ENCODE measurements at places on chromosomes 7 and 10.

DNA sequence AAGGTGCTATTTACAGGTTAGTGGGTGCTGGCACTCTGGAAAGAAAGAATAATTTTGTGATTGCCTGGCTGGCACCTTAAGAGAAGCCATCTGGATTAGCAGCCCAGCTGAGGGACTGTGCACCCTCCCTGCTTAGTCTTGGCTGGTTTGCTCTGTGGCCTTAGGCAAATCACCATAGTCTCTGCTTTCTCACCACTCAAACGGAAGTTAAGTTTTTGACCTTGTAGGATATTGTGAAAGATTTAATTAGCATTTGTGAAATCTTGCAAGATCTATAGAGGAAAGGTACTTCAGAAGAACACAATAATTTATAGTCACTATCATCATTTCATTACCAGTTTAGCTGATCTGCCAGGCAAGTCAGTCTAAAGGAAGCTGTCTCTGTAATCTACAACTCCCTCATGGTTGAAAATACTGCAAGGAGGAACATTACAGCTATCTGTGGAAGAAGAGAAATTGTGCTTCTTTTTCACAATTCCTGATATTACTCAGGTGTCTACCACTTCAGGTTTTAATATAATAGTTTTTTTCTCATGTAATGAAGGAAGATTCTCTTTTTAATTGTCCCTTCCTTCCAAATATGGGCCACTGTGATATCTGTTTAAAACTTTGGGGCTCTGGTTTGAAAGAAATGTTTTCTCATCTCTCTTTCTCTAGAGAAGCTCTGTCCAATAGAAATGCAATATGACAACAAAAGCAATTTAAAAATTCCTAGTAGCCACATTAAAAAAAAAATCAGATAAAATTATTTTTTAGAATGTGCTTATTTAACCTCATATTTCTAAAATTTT lies 219.6 kb downstream of the PTEN start:
- DNase-seq, result no peak

- DNase-seq, result no peak
Observed at GRCh38 chr10:3660753-3661152, 124.3 kb downstream of the KLF6 start.

- DNase-seq, result no peak
Observed at GRCh38 chr7:135790371-135790977, 41.9 kb upstream of the FAM180A start.

- peak; percentile 97 for DNase-seq
Observed at GRCh38 chr10:47078393-47079203, 167.4 kb downstream of the PTPN20 start.

GRCh38 chr7:29418056-29418455 lies 145.6 kb upstream of the PRR15 start:
- DNase-seq, result no peak

DNA sequence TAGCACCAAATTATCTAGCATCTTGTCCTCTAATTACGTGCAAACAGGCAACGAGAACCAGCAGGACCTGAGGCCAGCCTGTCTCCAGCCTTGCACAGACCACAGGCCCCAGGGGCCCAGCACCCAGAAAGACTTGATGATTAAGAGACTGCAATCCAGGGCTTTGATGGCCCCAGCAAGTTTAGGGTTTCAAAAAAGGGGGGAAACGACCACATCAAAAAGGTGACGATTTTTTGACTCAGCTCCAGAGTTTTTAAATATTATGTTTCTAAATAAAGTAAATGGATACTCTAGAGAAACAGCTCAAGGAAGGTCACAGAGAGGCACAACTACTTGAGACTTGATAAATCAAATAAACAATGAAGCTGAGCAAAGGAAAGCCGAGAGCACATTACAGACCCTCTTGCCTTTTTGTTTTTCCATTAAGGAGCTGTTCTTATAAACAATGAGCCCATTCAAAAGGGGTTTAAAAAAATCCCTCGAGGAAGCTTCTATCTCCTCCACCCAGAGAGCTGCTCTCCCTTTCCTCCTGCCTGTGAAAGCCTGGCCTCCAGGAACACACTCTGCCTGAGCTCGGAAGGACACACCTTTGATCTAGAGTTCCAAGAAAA lies 44.1 kb downstream of the GLI3 start:
- DNase-seq, result peak; percentile 79

- DNase-seq, result no peak
Observed at GRCh38 chr7:23043441-23043840, 29.5 kb upstream of the HYCC1 start.

GRCh38 chr7:128168667-128169210 lies 72.3 kb upstream of the LEP start:
- peak; percentile 57 for DNase-seq

DNA sequence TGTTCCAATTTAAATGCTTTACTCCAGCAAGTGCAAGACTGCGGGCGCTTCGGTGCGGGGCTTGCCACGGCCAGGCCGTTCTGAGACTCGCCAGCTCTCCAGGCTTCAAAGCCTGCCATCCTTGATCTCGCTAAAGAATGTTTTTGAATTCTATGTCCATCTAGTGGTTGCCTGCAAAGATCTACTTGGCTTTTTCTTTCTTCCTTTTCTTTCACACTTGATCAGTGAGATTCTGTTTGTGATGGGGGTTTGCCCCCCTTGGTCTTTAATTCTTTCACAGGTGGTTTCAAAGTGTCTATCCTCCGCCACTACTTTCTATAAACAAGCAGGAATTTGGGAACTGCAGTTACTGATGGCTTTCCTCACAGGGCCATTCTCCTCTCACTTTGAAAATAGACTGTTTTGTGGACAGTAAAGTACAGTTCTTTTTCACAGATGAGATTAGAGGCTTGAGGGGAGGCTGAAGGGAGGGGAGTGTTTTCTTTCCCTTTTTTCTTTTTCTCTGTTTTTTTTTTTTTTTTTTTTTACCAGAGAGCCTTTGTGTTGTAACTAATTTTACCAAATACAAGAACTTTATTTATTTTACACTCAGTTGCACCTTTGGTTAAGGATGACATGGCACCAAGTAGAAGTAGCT lies 15.2 kb upstream of the FBXW4 start:
- peak; percentile 15 for DNase-seq

GRCh38 chr7:29808075-29808801 lies 1.9 kb downstream of the WIPF3 start:
- no peak for DNase-seq

GRCh38 chr7:151252561-151252835 lies 4.0 kb upstream of the SMARCD3 start:
- DNase-seq, result no peak

DNA sequence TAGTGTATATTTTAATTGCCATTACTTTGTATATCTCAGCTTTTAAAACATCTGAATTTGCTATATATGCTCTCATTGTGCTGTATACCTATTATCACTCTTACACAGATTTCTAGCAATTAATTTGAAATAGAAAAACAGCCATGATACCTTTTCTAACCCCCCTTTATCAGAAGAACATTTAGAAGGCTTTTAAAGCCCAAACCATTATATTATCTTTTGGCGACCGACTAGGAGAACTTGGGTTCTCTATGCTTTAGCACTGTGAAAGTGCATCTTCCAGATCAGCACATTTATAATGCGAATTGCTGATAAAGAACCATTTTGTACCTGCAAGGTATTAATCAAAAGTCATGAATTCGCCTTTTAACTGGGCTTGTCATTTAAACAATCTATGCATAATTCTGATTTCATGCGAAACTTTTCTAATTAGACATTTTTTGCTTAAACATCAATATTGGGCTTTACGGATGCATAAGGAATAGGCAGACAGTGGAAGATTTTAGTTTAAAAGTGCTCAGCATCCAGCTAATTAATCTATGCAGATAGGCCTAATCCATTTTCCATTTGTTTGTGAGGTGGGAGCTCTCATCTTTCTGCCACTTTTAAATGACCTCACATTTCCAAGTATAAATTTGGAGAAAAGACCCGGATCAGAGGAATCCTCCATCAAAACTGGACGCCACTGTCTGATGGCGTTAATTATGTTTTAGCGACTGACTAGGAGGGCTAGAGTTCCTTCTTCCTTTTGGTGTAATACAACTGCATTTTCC lies 1.2 kb upstream of the MLLT10 start:
- DNase-seq, result no peak

DNA sequence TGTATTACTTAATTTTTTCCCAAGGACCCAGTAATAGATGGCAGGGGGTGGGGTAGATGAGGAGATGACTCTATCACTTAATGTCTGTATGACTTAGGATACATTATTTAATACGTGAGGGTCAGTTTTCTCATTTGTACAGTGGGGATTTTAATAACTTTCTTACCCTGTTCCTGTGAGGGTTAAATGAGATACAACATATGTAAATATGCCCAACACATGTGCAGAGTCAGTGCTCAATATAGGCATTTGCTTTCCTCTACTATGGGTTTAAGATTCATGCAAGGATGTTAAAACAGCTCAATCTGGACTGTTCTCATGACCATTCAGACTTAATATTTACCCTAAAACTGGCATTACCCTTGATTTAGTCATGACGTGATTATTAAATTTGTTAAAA lies 31.2 kb downstream of the ST7 start:
- DNase-seq, result no peak

DNA sequence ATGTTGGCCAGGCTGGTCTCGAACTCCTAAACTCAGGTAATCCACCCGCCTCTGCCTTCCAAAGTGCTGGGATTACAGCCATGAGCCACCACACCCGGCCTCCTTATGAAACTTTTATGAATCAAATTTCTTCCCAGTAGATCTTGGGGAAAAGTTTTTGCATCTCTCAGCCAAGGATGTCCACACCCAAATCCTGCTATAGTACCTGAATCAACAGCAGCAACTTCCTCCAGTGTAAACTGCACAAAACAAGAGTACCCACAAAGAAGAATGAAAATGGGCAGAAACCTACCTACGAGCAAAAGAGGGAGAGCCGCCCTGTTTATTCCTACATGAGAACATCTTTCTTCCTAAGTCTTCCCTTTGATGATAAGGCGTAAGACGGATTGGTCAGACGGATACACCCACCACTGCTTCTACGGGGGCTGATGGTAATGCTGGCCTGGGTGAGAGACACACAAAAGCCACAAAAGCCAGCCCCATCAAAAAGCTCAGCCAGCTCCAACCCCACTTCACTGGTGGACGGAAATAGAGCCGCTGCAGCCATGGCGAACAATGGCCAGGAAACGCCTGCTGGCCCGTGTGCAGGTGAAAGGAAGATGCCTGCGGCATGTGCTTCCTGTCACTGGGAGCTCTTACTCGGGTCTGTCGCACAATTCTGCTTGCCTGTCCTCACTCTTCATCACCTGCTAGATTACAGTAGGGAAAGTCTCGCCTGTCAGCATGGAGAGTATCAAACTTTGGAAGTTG lies 10.4 kb downstream of the JCAD start:
- DNase-seq, result peak; percentile 53

DNA sequence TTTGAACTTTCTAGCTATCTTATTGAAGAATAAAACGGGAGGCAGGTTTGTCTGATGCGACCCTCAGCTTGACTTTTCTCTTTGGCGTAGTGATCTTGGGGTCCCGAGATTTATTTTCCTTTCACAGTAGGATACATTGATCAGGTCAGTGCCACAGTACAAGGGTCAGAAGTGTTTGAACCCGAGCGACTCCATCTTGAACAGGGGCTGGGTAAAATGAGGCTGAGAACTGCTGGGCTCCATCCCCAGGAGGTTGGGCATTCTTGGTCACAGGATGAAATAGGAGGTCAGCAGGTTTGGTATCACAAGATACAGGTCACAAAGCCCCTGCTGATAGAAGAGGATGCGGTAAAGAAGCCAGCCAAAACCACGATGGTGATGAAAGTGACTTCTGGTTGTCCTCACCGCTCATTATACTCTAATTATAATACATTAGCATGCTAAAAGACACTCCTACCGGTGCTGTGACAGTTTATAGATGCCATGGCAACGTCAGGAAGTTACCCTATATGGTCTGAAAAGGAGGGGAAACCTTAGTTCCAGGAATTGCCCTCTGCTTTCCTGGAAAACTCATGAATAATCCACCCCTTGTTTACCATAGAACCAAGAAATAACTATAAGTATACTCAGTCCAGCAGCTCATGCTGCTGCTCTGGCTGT lies 3.0 kb upstream of the TECPR1 start:
- no peak for DNase-seq

GRCh38 chr10:125004571-125005311 lies 62.8 kb downstream of the ZRANB1 start:
- DNase-seq, result peak; percentile 11

DNA sequence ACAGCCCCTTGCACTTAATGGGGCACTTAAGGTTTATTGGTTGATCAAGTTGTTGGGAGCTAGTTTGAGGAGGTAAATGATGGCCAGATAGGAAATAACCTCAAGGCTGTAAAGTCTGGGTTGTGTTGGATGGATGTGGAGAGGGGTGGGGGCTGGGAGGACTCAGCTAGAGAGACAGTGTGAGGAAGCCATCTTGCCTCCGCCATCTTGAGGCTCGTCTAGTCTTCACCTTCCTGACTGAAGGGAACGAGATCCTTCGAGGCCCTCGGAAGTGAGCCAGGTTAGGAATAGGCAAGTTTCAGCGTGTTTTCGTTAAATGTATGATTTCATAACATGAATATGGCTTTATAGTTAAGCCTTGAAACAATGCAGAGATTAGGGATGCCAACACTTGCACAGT lies 5.5 kb downstream of the GALNT17 start:
- no peak for DNase-seq

DNA sequence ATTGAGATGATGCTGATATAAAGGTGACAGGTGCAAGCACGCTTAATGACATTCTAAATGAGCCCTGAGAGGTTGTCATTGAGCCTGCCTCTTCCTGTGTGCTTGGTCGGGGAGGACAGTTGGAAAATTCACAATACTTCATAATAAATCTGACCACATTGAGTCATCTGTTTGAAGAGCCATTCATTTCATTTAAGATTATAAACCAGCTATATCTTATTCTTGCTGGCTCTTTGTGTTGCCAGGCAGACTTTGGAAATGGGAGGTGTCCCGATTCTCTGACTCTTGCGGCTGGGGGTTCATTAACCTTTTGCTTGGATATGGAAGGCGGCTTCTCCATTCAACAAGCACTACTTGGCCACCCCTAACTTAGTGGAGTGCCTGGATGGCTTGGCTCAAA lies 198.2 kb downstream of the FANK1 start:
- no peak for DNase-seq

- DNase-seq, result peak; percentile 15
Observed at GRCh38 chr10:99395750-99396445, 34.5 kb downstream of the GOT1 start.

DNA sequence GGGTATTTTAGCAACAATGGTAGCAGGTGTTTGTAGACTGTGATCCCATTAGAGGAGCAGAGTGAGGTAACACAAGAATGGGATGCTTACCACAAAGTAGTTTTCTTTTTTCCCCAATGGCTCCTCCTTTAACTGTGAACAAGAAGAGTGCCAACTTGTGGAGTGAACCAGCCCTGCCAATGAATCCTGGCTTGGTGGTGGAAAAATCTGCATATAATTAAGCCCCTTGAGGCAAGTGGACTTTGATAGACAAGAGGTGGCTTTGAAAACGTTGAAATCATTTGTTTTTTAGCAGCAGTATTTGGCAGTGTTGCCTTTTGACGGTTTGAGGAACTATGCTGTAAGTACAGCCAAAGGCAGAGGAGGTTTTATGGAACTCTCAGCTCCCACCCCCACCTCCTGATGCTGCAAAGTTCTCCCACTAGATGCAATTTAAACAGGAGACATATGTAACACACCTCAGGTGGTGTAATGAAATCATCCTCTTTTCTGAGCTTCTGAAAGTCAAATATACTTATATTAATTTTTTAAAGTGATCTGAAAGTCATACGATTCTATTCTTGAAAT lies 295.6 kb downstream of the DPP6 start:
- DNase-seq, result no peak

- no peak for DNase-seq
Observed at GRCh38 chr10:95234951-95235350, 40.9 kb downstream of the ACSM6 start.

Data from lung (tissue), 17 donors.